Stimulated activated CD4-positive, alpha-beta T cell treated with anti-CD3 and anti-CD28 coated beads, Interleukin-12 subunit alpha, Interleukin-12 subunit beta, amount 100 ng/mL, for 24 hours (primary cell): ENCODE measurements at places on chromosomes 6 and 20.

GRCh38 chr20:24779131-24779530 lies 169.9 kb upstream of the CST7 start:
- DNase-seq, result no peak

GRCh38 chr6:795046-795685 lies 102.2 kb upstream of the EXOC2 start:
- no peak for DNase-seq

- DNase-seq, result no peak
Observed at GRCh38 chr6:101956961-101957360, 563.5 kb downstream of the GRIK2 start.

- DNase-seq, result no peak
Observed at GRCh38 chr6:91497770-91498169, 910.9 kb upstream of the MAP3K7 start.

DNA sequence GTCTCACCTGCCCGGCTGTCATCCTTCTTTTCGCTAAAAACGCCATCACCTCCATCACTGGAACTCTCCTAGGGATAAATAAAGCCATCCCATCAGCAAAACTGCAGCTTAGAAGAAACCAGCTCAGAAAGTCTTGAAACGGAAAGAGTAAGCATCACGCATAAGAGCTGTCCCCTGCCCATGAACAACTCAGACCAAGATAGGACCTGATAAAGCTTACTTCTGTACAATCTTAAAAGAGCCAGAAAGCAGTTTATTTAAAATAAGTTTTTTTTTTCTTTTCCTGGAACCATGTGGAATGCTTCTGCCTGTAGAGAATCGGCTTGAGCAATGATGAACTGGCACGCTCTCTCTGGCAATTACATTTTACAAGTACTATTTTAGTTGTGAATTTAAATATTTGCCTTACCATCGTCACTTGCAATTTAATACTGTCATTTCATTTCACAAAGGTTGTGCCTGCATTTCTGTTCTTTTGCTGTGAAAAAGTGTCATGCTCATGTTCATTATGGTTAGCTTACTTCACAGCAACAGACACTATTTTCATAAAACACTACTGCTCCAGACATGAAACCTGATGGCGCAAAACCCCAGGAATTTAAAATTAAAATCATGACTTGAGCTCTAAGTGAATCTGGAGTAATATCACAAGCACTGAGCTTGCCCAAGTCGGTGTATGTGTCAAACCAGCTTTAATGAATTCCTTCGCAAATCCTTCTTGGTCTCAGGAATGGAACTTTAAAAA lies 59.6 kb upstream of the EMILIN3 start:
- no peak for DNase-seq

DNA sequence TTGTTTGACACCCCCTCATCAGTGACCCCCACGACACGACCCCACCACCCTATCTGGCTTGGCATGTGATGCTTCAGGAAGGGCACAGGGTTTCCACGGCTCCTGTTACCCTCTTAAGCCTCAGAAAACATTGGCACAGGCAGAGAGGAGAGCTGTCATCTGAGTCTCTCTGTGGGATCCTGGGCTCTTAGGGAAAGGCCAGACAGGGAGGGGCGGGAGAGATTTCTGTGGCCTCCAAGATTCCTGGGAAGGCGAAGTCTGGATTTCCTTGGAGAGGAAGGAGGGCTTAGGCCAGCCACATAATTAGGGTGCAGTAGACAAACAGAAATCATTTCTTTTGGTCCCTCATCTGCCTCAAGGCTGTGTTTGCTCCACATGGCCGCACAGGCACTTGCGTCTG lies 191.6 kb upstream of the SNX9 start:
- no peak for DNase-seq

- no peak for DNase-seq
Observed at GRCh38 chr20:5877128-5877527, 73.2 kb downstream of the TRMT6 start.

DNA sequence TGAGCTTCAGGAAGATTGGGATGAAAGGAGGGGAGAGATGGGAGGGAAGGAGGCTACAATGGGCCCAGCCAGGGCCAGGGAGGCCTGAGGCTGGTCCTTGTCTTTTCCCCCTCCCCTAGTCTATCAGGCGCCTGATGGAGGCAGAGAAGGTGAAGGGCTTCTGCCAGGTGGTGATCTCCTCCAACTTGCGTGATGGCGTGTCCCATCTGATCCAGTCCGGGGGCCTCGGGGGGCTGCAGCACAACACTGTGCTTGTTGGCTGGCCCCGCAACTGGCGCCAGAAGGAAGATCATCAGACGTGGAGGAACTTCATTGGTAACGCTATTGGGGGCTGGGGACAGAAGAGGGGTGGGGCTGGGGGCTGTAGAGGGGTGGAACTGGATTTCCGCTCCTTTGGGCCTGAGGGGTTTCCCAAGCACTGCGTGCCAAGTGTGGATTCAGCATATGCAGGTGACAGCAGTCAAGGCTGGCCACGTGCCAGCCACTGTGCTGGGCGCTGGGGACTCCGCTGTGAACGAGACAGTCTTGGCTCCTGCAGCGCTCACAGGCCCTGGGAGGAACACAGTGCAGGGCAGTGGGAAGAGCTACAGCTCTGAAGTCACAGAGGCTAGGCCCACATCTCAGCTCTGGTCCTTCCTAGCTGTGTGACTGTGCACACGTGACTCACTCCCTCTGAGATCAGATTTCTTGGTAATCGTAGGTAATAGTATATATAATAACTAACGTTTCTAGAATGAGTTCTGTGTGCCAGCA lies 22.7 kb downstream of the SLC12A5 start:
- DNase-seq, result no peak

DNA sequence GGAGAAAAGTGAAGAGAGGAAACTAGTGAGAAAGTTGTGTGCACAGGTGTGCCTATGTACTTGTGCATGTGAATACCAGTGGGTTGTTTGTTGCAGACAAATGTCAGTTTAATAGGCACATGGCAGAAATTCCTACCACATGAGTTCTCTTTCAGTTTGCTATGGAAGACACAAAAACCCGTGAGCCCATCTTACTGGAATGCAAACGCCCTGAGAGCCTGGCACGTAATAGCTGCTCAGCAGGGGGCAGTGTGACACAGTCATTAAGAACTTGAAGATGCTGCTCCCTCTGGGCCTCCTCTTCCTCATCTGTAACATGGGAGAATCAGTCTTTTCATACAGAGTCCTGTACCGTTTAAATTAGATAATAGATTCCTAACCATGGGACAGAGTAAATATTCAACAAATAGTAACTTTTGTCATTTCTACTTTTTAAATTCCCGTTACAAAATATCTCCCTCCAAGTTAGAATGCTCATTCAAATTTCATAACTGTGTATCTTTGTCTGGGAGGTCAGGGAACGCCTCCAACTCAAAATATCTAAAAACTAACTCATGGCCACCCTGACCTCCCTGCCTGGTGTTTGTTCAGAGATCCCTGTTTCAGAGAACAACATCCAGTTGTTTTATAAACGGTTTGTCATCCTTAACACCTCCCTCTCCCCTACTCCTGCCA lies 802.9 kb downstream of the MAFB start:
- DNase-seq, result no peak

DNA sequence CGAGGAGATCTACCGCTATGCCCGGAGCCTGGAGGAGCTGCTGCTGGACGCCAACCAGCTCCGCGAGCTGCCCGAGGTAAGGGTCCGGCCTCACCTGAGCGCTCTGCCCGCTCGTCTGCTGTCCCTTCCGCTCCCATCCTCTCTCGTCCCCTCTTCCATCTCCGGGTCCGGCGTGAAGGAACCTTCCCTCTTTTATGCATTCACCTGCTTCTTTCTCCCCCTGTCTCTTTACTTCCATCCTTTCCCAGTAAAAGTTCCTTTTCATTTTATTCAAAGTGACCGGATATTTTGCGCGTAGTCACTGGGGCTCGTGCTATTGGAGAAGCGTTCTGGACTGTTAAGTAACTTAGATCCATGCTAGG lies 516 bp downstream of the LRRC1 start:
- no peak for DNase-seq

GRCh38 chr20:846894-847278 lies 13.4 kb downstream of the FAM110A start:
- DNase-seq, result peak; percentile 32

DNA sequence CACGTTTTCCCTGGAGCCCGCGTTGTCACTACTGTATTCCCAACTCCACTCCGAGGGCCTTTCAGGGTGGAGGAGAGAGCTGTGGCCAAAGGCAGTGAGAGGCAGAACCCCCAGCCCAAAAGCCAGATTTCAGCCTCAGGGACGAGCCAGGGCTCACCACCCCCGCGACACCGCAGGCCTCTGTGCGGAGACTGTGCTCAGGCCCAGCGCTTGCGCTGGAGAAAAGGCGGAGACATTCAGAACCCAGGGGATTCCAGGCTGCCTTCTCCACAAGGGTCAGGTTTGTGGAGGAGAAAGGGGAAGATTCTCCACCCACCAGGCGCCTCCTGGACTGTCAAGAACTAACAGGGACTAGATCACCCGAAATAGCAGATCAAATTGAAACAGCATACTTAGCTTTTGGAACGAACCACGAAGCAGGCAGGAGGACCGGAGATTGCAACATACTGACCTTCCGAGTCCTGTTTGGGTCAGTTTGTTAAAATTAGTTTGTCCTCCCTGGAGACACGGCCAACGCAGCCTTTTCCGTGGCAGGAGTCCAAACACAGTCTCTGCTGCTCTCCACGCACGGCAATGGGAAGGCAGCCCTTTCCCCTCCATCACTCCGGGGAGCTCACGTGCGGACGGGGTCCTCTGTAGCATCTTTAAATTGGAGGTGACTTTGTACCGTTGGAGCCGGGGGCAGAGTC lies 14.4 kb downstream of the DLL1 start:
- DNase-seq, result no peak
